ENCODE measurements at places on chromosomes 12 and 14.

DNA sequence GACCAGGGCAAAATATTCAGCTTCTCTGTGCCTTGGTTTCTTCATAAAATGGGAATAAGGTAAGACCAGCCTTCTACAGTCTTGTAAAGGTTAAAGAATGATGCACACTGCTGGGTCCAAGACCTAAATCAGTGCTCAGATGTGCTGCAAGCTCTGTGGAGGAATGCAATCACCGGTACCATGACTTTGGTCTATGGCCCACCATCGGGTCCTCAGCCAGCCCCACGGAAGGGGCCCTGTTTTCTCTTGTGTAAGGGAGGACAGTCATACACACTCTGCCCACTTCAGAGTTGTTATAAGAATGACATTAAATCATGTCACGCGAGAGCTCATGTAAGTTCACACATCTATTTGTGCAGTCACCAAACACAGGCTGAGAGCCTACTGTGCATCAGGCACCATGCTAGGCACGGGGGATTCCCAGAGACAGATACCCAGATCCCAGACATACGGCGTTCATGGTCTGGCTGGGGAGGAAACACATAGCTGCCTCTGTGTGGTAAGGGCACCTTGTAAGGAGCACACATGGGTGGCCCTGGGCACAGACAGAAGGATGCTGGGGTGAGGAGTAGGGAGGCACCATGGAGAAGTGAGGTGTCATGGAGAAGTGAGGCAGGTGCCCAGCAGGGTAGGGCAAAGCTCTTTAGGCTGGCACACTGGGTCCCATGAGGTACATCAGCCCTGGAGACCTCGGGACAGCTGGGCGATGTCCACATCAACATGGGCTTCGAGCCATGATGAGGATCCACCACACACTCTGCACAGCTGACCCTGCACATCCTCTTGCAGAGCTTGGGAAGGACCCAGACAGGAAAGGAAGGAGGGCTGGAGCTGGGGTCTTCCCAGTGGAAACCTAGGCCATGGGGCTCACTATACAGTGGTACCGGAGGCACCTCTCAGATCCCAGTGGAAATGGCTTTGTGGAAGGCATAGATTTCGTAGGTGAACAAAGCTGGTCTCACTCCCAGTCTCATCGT, 190.4 kb upstream of the DIO3 start:
- no peak for DNase-seq

- DNase-seq: no peak
These were observed 25.2 kb upstream of the NTN4 start for GRCh38 chr12:95815632-95816212.

- DNase-seq: no peak
These were observed at the start of gene COL2A1 for GRCh38 chr12:48004053-48004941. Gene COL2A1, minus strand, starts transcription at chr12:48004476. Its CDS starts 155 bp downstream, at chr12:48004321.

- DNase-seq: no peak
These were observed 1.2 kb downstream of the SLC35F4 start for GRCh38 chr14:57864659-57865058.

GRCh38 chr14:63134801-63135200, 69.4 kb upstream of the RHOJ start:
- no peak for DNase-seq
